NCI-H526 treated with DMSO at 0.1 percent for 48 hours (cell line): ENCODE measurements at places on chromosomes 7 and 10.

DNA sequence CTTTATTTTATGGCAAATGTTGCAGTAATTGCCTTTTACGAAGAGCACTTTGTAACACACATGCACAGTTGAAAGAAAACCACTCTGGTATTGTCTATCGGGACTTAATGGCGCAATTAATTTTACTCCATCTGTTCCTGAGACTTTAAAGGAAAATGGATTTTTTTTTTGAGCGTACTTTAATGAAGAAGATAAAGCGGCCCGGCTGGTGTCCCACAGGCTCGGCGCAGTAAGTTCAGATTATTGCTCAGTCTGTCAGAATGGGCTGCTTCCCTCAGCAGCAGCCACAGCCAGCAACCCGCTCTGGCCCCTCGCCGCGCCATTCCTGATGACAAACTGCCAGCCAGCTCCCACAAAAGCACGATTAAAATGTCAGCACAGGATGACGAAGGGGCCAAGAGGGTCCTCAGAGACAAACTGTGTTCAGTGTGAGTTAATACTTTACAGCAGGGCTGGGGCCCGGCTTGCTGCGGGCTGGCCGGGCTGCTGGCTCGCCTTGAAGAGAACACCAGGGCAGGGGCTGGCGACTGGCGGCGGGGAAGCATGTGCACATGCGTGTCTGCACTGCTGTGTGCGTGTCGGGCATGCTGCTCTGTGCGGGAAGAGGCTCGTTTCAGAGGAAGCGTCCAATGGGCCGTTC lies 501.0 kb upstream of the GALNT17 start:
- DNase-seq = no peak

DNA sequence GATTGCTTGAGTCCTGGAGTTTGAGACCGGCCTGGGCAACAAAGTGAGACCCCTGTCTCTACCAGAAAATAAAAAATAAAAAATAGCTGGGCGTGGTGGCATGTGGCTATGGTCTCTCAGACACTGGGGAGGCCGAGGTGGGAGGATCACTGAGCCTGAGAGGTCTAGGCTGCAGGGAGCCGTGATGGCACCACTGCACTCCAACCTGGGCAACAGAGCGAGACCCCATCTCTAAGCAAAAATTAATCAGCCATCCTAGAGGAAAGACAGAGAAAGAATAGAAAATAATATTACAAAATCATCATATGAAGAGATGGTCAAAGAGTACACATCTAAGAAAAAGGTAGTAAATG lies 4.9 kb upstream of the EPHB4 start:
- no peak for DNase-seq

- no peak for DNase-seq
These were observed 59.1 kb downstream of the CDC123 start for GRCh38 chr10:12255048-12255447.

DNA sequence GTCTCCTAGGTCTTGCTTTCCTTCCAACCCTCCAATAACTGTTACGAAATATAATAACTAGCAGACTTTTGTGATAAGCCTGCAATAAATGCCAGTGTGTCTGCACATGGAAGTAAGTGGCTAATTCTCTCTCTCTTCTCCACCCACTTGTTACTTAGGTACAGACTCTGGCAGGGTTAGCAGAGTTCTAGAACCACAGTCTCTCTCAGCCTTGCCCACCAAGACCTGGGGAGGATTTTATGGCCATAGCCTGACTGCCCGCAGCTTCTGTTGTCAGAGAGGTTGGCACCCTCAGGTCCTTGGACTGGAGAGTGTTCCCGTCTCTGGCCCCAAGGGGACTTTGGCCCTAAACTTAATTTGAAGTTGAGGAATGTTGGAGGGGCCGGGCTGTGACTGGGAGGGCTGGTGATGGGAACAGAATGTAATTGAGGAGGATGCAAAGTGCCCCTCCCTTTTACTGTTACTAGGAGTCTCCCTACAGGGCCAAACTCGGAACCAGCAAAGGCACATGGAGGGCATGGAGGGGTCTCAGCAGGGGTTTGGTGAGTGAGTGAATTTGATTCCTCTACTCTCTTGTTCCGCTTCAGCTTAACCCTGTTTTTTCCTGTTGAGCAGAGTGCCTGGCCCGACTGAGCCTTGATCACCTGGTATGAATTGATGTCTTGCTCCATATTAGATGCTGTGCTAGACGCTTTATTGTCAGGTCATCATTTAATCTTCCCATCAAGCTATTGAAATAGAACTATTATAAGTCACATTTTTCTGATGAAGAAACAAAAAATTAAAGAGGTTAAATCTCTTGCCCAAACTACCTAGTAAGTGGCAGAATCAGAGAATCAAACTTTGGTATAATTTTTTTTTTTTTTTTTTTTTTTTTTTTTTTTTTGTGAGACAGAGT lies 37.0 kb upstream of the LCOR start:
- no peak for DNase-seq

DNA sequence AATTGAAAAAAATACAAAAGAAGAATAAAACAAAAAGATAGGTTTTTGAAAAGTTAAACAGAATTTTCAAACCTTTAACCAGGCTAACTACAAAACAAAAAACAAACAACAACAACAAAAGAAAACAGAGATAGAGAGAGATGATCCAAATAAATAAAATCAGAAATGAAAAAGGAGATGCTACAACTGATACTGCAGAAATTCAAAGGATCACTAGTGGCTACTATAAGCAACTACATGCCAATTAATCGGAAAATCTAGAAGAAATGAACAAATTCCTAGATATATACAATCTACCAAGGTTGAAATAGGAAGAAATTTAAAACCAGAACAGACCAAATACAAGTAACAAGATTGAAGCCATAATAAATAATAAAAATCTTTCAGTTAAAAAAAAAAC lies 326.8 kb upstream of the VSTM2A start:
- DNase-seq = no peak

DNA sequence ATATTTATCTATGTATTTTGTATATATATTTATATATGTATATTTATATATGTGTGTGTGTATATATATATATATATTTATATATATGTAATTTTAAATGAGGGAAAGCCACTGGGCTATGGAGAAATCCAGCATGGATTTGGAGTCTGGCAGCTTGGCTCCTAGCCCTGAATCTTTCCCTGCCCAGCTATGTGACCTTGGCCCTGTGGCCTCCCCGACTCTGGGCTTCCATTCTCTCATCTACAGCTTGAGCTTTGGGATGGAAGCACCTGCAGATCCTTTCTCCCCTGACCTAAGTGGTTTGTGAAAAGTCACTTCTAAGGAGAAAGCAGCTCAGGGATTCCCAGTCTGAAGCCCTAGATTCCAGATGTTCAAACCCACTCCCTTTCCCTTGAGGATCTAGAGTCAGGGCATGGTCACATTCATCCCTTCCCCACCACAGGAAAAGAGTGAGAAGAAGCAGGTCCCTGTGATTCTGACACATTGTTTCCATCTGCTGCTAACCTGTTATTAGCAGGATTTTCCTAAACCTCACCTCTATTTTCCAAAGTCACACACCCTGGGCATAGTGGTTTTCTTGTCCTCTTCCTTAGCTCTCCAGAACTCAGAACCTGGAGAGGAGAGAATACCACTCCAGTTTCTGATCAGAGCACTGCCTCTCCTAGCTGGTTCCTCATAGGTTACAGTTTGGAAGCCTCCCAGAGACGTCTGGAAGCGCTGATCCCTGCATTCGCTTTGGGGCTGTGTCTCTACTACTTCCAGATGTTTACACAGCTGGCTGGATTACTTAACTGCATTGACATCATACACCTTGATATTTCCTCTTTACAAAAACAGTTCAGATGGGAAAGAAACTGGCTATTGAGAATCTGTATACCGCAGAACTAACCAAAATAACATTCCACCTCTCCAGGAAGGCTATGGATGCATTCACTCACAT lies 327.5 kb upstream of the ZMIZ1 start:
- no peak for DNase-seq

GRCh38 chr10:93165367-93165766 lies 91.7 kb downstream of the CYP26A1 start:
- no peak for DNase-seq

- DNase-seq = no peak
These were observed 134.3 kb downstream of the ARL4A start for GRCh38 chr7:12821746-12822145.

GRCh38 chr7:117386110-117386706 lies 41.1 kb downstream of the ASZ1 start:
- DNase-seq = no peak

DNA sequence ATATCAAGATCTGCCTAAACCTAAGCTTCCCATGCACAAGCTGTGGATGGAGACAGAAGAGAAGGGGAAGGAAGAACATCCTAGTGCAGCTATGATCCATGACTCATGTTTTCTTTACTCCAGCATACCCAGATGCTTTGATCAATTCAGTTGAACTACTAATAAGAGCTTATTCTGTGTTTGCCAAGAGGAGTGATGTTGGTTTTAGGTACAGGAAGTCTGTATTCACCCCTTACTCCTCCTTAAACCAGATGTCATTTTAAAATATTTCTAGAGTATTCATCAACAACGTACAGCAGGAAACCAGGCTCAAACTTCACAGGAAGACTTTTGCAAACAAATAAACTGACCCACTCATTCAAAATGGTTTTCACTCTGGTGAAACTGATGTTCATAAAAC lies 29.2 kb downstream of the PANK1 start:
- DNase-seq = no peak

DNA sequence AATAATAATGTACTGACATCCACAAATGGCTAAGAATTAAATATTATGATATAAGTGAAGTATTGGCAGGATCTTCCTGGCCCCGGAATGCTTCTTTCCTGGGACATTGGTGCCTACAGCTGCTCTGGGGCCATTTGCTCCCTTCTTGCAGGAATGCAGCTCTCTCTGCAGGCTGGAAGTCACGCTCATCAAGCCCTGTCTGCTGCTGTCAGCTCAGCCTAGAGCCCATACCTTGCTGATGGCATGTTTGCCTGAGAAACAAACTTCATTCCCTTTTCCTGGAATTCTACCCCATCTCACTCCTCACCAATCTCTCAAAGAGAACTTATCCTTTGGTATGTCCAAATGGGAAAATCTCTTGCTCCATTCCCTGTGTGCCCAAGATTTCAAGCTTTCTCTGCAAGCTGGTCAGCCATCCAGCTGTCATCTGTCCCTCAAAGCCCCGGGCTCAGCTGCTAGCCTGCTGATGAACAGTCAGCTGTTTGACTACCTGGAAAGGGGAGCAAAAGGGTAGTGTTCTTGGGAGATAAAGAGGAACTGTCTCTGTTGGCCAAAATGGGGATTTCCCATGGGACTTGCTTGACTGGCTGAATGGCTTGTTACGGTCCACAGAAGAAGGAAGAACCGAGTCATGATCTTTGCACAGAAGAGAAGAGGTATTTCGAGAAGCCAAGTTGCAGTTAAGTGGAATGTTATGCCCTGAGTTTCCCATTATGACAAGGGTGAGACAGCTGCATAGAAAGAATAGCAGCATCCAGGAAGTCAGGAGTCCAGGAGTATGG lies 12.0 kb upstream of the RASSF4 start:
- DNase-seq = no peak

DNA sequence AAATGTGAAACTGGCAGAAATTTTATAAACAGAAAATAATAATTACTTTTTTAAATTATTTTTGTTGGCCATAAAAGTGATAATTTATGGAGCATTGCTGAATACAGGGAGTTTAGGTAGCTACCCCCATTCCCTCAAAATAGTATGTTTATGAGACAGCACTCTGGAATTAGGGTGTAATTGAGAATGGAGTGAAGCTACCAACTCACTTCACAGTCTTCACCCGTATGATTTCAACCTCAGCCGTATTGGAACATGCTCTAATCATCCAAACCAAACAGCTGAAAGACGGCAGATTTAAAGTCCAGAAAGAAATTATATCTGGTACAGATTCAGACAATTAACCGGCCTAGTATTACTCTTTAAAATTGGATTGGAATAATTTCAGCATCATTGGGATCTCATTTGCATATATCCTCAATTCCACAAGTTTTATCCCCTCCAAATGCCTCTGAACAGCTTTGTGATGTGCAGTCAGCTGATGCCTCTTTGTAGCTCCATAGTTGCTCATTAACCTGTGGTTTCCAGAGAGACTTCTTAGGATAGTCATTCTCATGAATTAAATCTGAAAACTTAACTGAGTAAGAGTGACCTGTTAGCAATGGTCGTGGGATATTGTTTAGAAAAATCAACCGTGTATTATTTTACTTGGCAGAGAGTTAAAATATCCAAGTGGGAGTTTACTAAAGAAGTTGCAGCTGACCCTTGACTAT lies 59.1 kb upstream of the GJD4 start:
- DNase-seq = no peak

DNA sequence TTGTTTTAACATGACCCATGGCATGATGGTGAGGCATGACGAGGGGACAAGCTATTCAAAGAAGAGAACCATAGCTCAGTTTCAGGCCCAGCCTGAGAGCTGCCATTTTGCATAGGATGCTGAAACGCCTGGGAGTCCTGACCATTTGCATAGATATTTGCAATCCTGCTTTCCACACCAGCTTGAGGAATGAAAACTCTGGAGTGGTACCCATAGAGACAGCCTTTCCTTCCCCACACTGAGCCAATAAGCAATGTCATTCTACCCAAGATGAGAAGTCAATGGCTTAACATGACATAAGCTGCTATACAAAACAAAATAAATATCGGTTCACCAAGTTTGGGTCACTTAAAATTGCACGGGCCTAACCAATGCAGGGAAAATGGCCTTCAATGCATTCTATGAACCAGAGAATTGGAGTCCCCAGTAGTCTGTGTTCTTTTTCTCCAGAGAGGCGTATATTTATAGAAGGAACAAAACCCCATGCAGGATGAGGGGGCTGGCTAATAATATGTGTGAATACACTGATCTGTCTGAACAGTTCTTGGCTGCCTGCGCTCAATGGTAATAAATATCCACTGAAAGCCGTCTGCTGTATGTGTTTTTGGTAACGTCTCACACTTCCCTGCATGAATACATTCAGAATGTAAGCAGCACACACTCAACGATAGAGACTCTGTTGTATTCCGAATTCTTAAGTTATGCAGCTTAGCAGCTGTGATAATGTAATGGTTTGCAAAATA lies 329.3 kb downstream of the FRMD4A start:
- DNase-seq = peak; percentile 46

DNA sequence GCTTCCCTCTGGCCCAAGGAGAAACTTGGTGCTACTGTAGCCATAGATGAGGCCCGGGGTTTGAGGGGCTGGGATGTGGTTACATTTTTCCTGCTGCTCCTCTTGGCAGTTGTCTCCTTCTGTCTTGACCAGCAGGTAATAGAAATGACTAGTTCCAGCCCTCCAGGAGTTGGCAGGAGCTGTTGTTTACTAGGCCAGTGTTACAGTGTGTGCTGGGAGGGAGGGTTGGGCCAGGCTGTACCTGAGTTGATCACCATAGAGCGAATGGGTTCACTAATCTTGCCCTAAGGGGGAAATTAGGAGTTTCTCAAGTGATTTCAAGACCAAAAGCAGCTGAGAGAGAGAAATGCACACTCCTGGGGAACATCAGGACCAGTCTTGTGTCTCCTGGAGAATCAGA lies 34.9 kb downstream of the PAX2 start:
- no peak for DNase-seq

GRCh38 chr7:67781841-67782240 lies 785.2 kb downstream of the TYW1 start:
- no peak for DNase-seq

GRCh38 chr10:44969854-44970253 lies 8.8 kb downstream of the DEPP1 start:
- DNase-seq = no peak

GRCh38 chr10:21572578-21572977 lies 38.5 kb downstream of the MLLT10 start:
- DNase-seq = no peak
